Ascending aorta (tissue), 2 donors: ENCODE measurements at places on chromosomes 3 and 15. TPM values are rescaled to one million over a fixed set of nuclear protein-coding genes. Genes with fewer than 3 reads are reported as not detected.

- H3K4me3 ChIP-seq: peak overlapping the region; percentile 66
- no peaks in the 10 kb centered on the region for H3K4me1 ChIP-seq
- no peaks in the 10 kb centered on the region for H3K27me3 ChIP-seq
- peaks cover 9% of the 10 kb centered on the region for H3K36me3 ChIP-seq
- H3K27ac ChIP-seq: peak overlapping the region; percentile 92
- DNase-seq: no peak
These were observed 438 bp downstream of the THBS1 start for GRCh38 chr15:39581242-39581792.

DNA sequence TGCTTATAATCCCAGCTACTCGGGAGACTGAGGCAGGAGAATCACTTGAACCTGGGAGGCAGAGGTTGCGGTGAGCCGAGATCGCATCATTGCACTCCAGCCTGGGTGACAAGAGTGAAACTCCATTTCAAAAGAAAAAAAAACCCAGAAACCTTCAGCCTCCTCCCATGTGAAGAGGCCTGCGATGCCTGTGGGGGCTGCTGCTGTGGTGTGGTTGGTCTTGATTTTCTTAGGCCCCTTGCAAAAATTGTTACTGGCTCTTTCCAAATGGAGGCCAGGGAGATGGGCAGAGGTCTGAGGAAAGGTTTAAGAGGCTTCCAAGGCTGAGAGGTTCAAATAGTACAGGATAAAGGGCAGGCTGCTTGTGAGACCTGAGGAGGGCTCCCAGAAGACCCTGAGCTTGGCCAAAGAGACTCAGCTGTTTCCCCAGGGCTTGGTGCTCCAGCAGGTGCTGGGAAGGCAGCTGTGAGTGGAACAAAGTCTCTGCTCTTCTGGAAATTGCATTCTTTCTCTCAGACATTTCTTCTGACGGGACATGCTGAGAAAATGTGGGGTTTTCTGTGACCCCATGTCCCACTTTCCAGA lies 18.4 kb downstream of the GCSAM start:
- DNase-seq: no peak
- peaks cover 20% of the 10 kb centered on the region for H3K36me3 ChIP-seq
- no peaks in the 10 kb centered on the region for H3K4me1 ChIP-seq
- H3K27me3 ChIP-seq: no peaks in the 10 kb centered on the region

GRCh38 chr3:73484656-73485248 lies 140.0 kb downstream of the PDZRN3 start:
- DNase-seq: no peak
- no peak overlapping the region for H3K27ac ChIP-seq
- no peaks in the 10 kb centered on the region for H3K27me3 ChIP-seq
- peaks cover 39% of the 10 kb centered on the region for H3K4me1 ChIP-seq

- H3K36me3 ChIP-seq: no peaks in the 10 kb centered on the region
- DNase-seq: no peak
- no peaks in the 10 kb centered on the region for H3K4me1 ChIP-seq
- no peaks in the 10 kb centered on the region for H3K27me3 ChIP-seq
- no peak overlapping the region for H3K27ac ChIP-seq
These were observed 394.2 kb upstream of the EPHA3 start for GRCh38 chr3:88713233-88713691.

GRCh38 chr3:99503350-99503749 lies 135.0 kb upstream of the COL8A1 start:
- H3K27ac ChIP-seq: peak overlapping the region; percentile 72
- H3K27me3 ChIP-seq: no peaks in the 10 kb centered on the region
- H3K4me1 ChIP-seq: peaks cover 10% of the 10 kb centered on the region
- no peak overlapping the region for H3K4me3 ChIP-seq
- DNase-seq: no peak
- no peaks in the 10 kb centered on the region for H3K36me3 ChIP-seq

DNA sequence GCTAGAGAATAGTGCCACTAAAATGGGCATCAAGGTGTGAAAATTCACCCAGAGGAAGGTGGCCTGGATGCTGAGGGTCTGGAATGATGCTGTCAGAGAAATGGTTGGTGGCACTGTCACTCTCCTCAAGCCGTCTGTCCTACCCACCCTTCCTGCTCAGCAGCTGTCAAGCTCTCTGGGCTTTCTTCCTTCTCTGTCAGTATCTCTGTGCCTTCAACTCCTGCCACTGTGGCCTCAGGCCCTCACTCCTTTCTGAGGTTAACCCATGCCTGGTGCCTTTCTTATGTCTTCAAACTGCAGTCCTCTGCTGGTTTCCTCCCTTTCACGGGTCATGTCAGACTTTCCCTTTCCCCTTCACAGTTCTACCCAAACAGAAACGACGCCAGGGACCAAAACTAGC lies 4.4 kb downstream of the MYO5C start:
- H3K4me1 ChIP-seq: peaks cover 6% of the 10 kb centered on the region
- H3K27ac ChIP-seq: no peak overlapping the region
- H3K27me3 ChIP-seq: peaks cover 8% of the 10 kb centered on the region
- H3K4me3 ChIP-seq: no peak overlapping the region
- no peak for DNase-seq

Gene SCN5A
- total RNA-seq: 2.7 TPM

Gene SUSD5
- 68.0 TPM for total RNA-seq

Gene EIF4G1
- 192 TPM for total RNA-seq
